Sciatic nerve (tissue), 2 donors: ENCODE measurements at places on chromosomes 5 and 9. TPM values are rescaled to one million over a fixed set of nuclear protein-coding genes. Genes with fewer than 3 reads are reported as not detected.

The TCF7 gene
- 8.5 TPM for total RNA-seq

DNA sequence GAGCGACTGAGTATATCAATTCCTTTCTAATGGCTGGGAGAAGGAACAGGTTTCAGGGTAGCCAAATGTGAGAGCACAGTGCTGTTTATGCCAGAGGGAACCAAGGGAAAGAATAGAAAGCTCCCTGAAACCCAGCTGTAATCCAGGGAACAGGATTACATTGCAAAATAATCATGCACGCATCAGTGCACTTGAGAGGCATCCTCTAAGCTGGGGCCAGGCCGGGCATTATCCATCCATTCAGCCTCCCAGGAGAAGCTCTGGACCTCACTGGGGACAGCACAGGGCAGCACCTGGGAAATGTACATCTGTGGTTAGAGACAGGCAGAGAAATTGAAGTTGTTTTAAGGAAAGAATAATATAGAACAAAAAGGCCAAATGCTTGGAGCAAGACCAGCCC is 72.7 kb downstream of the MTRR start:
- no peak for DNase-seq

DNA sequence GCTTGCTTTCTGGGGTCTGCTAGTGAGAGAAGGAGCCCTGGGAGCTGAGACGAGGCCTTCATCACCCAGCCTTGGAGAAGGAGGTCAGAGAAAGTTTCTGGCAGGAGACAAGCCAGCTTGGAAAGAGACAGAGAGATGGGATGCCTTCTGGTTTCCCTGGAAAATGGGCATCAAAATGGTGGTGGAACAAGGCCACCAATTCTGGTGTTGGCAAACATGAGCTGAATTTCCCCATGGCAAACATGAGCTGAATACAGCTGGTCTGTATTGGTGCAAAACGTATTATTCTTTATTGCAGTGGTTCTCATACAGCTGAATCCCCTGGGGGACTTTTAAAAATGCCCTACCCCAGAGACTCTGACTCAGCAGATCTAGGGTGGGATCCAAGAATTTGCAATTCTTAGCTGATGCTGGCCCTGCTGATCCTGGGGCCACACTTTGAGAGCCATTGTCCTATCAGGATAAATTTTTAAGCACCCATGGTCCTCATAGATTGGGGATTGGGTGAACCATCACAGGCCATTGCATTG is 39.1 kb upstream of the S1PR3 start:
- no peak for DNase-seq

DNA sequence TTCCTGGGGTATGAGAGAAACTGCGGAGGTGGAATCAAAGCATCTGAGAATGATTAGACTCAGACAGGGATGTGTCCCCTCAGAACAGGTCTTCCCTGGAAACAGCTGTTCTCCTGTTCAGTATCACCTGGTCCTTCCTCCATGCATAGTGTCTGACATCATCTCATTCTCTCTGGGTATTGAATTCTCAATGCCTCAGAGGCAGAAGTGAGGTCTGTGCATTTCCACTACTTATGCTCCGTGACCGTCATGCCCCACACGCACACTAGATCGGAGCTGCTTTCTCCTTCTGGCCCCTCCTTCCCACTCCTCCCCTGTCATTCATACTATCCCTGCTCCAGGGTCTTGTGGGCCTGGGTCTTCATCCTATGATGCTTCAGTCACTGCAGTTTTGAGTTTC is 61.4 kb upstream of the DAB2IP start:
- no peak for DNase-seq

DNA sequence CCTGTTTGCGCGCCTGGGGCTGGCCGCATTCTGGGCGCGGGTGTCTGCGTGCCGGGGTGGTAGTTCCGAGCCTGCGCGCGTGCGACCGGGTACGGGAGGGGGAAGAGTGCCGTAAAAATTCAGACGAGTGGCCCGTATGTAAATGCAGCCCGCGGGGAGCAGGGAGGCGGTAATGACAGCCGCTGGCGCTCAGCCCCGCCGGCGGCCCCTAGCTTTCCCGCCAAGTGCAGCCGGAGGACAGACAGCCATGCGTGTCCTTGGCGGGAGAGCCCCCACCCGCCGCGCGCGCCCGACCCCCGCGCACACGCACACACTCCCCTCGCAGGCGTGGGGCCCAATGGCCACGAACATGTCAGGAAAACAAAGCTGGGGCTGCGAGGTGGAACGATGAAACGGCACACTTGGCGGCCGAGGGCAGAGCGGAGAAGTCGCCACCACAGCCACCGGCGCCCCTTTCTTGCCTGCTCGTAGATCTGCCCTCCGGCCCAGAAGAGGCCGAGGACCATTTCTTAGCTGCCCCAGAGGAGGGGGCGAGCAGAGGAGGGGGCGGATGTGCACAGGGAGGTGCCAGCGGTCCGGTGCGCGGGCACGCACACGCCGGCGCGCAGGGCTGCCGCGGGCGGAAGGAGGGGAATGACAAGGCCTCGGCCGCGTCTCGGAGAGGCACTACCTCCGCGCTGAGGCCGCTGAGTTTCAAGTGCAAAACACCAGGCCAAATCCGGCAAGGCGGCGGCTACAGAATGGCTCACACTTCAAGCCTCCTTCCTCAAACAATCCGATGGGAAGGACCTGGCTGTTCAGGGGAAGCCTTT is 208.4 kb downstream of the MEF2C start:
- peak; percentile 76 for DNase-seq

DNA sequence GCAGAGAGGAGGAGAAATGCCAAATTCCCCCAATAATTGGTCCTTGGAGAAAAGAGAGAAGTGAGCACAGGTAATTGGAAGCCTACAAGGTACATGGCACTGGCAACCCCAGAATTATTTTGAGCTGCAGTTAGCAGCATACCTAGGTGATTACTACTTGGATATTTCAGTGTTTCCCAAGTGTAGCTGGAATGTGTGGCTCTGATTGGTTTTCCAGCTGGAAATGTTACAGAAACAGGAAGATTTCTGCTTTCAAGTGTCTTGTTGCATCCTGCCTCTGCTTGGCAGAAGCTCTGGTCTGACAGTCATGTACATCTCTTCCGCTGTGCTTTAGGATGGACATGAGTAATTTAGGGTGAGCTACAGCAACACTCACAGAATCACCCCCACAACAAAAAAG is 262.1 kb downstream of the ENC1 start:
- no peak for DNase-seq

The SPINK1 gene
- 2.8 TPM for total RNA-seq

The CAPSL gene
- total RNA-seq: not detected

DNA sequence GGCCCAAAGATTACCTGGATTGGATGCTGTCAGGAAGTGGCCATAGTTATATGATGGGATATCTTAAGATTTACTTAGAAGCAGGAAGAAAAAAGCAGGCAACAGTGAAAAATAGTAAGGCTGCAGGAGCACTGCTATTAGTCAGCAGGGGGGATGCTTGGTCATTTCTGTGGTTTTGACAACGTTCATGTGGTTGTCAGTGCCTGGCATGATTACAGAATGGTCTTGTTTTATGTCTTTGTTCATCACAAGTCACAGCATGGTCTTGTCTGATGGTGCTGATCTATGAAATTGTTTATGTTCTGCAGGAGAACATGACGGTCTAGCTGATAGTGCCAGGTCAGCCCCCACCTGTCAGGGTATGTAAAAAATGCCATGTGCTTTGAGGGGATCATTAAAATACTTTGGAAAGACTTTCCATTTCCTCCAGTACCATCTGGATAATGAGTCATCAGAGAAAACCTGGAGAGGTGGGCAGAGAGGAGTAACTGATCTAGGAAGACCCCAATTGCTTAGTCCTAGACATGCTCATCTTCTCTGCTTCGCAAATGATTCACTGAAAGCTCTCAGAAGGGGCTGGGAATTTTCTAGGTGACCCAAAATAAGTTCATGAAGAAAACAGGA is 48.5 kb downstream of the PLGRKT start:
- DNase-seq: no peak

DNA sequence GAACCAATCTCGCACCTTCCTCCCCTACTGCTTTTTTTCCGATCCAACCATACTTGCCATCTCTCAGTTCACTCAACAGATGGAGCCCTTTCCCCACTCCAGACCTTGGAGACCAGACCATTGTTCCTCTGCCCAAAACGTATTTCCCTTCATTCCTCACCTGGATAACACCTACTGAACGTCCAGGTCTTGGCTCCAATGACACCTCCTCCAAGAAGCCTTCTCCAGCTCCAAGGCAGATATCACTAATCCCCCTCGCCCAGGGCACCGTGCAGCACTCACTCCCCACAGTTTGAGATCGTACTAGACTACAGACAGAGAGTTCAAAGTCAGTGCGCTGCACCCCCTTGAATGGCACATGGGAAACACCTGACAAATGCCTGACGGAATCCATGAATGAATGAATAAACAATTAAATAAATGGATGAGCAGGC is 47.1 kb upstream of the AKNA start:
- no peak for DNase-seq

GRCh38 chr5:31361234-31361633 is 167.7 kb downstream of the CDH6 start:
- no peak for DNase-seq

- DNase-seq: no peak
These were observed 215.7 kb upstream of the OTULINL start for GRCh38 chr5:14365831-14366430.

DNA sequence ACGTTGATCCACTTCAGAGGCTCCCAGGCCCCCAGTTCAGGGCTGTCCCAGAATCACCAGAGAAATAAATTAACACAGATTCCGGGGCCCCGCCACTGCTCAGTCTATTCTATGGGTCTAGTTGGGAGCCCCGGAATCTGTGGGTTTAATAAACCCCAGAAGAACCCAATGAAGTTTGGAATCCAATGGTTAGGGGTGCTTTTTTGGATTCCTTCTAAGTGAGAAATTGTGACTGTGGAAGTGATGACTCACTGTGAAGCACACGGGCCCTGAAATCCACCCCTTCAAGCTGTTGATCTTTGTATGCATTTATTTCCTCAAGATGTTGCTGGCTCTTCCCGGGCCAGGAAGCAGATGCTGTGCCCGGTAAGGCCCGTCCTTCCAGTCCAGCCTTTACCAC is 57.3 kb upstream of the SLC28A3 start:
- DNase-seq: no peak

GRCh38 chr9:101027733-101028345 is 688 bp upstream of the PLPPR1 start:
- no peak for DNase-seq

The GGTA1 gene
- total RNA-seq: 16.0 TPM

- DNase-seq: no peak
These were observed 1.6 kb downstream of the ANXA6 start for GRCh38 chr5:151155775-151156506.

GRCh38 chr5:96064877-96065276 is 103.2 kb upstream of the ELL2 start:
- DNase-seq: no peak

- no peak for DNase-seq
These were observed 113.0 kb downstream of the RPS23 start for GRCh38 chr5:82164977-82165713.

The SPATA24 gene
- 4.0 TPM for total RNA-seq

GRCh38 chr5:2757563-2758351 is 6.3 kb upstream of the IRX2 start:
- DNase-seq: no peak

DNA sequence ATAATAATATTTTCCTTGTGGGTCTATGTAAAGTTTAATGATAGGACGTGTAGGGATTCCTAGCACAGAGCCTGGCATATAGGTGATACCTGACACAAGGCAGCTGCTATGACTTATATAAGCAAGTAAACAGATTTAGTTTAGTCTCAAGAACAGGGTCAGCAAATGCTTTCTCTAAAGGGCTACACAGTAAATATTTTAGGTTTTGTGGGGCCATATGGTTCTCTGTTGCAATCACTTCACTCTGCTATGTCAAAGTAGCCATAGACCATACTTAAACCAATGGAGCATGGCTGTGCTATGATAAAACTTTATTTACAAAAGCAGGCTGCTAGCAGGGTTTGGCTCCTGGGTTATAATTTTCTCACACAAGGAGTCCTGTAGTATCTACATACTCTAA is 204.8 kb upstream of the KLF4 start:
- no peak for DNase-seq

GRCh38 chr9:127652733-127653132 is 40.7 kb downstream of the STXBP1 start:
- no peak for DNase-seq

- no peak for DNase-seq
These were observed 148.3 kb upstream of the SLC24A2 start for GRCh38 chr9:19937121-19937520.

The PHF24 gene
- total RNA-seq: 0.45 TPM

The SH2D3C gene
- total RNA-seq: 22.6 TPM

DNA sequence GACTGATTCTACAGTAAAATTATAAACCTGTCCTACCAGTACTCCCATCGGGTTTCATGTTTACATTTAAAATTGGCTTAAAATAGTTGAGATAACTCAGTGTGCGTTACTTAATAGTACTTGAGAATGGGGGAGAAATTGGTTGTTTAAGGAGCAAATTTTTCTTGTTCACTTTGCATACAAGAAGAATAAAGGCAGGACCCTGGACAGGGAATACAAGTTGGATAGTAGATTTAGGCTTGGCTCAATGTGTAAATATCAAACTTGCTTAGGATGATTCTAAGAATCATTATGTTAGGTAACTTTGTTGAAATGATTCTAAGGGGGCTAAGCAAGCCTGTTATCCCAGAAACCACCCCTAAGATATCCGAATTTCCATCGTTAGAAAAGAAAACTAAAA is 448.4 kb upstream of the TLE4 start:
- DNase-seq: no peak

GRCh38 chr9:125744616-125745015 is 2.6 kb upstream of the PBX3 start:
- DNase-seq: no peak

The PRSS3 gene
- not detected for total RNA-seq

GRCh38 chr9:80147866-80148265 is 576.1 kb downstream of the TLE4 start:
- no peak for DNase-seq

GRCh38 chr5:29992248-29992647 is 1201.2 kb upstream of the CDH6 start:
- no peak for DNase-seq

The NIPAL4 gene
- total RNA-seq: 0.36 TPM

DNA sequence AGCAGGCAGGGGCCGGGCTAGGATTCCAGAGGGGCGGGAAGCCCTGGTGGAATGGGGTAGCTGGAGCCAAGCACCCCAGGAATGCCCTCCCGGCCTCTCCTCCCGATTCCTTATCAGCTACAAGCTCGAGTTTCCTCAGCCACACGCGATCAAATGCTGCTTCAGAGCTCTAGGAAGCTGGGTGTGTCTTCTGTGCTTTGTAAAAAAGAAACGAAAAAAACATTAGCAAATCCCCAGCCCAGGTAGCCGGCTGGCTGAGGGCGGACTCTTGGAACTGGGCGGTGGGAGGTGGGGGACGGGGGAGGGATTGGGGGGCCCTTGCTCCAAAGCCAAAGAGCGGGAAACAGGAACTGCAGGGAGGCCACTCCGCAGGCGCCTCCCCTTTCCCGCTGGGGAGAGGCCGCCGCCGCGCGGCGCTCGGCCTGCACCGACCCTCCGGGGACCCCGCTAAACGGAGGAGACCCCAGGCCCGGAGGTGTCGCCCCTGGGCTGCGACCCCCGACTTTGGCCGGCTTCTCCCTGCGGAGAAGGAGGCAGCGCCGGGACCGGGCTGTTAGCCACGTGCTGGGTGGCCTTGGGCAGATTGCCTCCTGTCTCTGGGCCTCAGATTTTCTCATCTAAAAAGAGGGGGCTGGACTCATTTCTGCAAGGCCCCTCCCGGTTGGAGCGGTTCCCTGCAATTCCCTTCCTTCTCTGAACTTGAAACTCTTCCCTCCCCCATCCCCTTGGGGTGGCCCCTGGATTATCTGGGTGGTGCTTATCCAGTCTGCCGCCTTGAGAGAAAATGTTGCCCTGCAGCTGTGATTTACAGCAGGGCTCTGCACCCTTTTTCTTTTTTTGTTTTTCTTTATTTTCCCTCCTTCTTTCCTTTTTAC is 40.9 kb upstream of the FABP6 start:
- peak; percentile 77 for DNase-seq

The ENHO gene
- total RNA-seq: 23.5 TPM

- no peak for DNase-seq
These were observed 81.4 kb downstream of the SEMA5A start for GRCh38 chr5:9464478-9464877.
